Tibial nerve (tissue), 4 donors: ENCODE measurements at places on chromosomes 2 and 18.

DNA sequence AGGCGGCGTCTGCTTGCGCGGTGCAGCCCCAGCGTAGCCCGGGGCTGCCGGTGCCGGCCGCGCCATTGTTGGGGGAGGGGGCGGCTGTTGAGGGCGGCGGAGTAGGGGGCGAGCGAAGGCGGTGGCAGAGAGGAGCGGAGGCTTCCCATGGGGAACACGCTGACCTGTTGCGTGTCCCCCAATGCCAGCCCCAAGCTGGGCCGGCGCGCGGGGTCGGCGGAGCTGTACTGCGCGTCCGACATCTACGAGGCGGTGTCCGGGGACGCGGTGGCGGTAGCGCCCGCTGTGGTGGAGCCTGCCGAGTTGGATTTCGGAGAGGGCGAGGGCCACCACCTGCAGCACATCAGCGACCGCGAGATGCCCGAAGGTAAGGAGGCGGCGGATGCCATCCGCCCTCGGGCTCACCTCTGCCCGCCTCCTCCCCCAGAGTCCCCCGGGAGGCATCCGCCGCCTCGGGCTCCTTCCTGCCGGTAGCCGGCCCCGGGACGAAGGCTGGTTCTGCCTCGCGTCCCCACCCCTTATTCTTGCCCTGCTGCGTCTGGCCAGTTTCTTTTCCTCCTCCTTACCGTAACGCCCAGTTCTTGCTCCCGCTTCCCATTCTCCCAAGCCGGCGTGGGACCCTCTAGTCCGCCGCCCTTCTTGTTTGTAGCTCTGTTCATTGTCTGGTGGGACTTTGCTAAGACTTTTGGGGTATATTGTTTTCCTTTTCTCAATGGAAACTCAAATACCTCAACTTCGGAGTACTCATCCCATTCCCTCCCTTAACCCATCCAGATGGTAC lies 500 bp downstream of the CCNYL1 start:
- peak overlapping the region; percentile 84 for H3K4me3 ChIP-seq
- H3K4me1 ChIP-seq = peaks cover 16% of the 10 kb centered on the region
- H3K36me3 ChIP-seq = no peaks in the 10 kb centered on the region
- no peaks in the 10 kb centered on the region for H3K27me3 ChIP-seq
- DNase-seq = no peak
- H3K27ac ChIP-seq = peak overlapping the region; percentile 88

GRCh38 chr2:24342110-24342910 lies 18.0 kb downstream of the ITSN2 start:
- H3K4me3 ChIP-seq = no peak overlapping the region
- no peak overlapping the region for H3K27ac ChIP-seq
- H3K27me3 ChIP-seq = no peaks in the 10 kb centered on the region
- peaks cover 33% of the 10 kb centered on the region for H3K4me1 ChIP-seq
- H3K36me3 ChIP-seq = no peaks in the 10 kb centered on the region

- no peaks in the 10 kb centered on the region for H3K4me1 ChIP-seq
- no peak for DNase-seq
- no peaks in the 10 kb centered on the region for H3K36me3 ChIP-seq
- no peak overlapping the region for H3K27ac ChIP-seq
Measured at GRCh38 chr2:186702501-186702900, 8.6 kb downstream of the FAM171B start.

GRCh38 chr2:26666671-26667070 lies 25.5 kb upstream of the CIB4 start:
- no peaks in the 10 kb centered on the region for H3K4me1 ChIP-seq
- no peaks in the 10 kb centered on the region for H3K36me3 ChIP-seq
- no peaks in the 10 kb centered on the region for H3K27me3 ChIP-seq
- no peak overlapping the region for H3K4me3 ChIP-seq
